ENCODE measurements at places on chromosomes 1 and 21.
A peak's percentile ranks its signal among the peaks of the same experiment; 100 is the strongest.

DNA sequence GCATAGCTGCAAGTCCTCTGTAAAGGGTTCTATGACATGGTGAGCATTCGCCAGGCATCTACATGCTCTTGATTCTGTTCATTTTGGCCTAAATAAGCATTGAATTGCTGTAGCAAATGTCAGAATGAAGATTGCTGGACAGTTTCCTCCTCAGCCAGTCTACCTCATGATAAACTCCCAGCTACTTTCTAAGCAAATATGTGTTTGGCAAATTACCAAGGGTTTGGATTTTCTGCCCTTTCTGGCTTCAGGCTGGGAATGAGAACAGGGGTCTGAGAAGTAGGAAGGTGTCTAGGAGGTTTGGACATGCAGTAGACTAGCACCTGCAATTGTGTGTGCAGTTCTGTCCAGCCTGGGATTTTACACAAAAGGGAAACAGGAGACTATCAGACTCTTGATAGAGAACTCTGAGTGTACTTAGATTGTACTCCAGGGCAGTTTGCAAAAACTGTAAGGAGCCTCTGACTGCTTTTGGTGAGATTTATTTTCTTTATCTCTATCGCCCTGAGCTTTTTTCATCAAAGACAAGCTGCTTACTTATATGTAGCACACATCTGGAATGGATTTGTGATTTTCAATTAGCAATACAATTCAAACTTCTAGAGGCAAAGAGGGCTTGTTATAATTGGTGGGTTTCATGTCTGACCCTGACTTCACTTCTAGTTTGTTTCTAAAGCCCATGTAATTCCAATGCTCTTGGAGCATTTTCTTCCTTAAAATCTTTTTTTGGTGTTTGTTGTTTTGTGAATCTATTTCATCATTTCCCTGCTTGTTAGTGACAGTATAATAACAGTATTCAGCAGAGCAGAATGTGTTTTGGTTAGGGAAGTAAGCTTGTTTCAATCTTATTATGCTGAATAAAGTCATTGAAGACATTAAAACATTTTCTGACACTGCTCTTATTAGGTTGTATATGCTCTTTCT lies 150.8 kb downstream of the VPS13D start:
- DNase-seq = no peak

- no peak for DNase-seq
Measured at GRCh38 chr1:55723001-55723400, 507.8 kb upstream of the USP24 start.

- DNase-seq = no peak
Measured at GRCh38 chr1:100343897-100344296, 8.4 kb upstream of the CDC14A start.

- DNase-seq = no peak
Measured at GRCh38 chr1:228136901-228137300, 3.2 kb upstream of the GUK1 start.

DNA sequence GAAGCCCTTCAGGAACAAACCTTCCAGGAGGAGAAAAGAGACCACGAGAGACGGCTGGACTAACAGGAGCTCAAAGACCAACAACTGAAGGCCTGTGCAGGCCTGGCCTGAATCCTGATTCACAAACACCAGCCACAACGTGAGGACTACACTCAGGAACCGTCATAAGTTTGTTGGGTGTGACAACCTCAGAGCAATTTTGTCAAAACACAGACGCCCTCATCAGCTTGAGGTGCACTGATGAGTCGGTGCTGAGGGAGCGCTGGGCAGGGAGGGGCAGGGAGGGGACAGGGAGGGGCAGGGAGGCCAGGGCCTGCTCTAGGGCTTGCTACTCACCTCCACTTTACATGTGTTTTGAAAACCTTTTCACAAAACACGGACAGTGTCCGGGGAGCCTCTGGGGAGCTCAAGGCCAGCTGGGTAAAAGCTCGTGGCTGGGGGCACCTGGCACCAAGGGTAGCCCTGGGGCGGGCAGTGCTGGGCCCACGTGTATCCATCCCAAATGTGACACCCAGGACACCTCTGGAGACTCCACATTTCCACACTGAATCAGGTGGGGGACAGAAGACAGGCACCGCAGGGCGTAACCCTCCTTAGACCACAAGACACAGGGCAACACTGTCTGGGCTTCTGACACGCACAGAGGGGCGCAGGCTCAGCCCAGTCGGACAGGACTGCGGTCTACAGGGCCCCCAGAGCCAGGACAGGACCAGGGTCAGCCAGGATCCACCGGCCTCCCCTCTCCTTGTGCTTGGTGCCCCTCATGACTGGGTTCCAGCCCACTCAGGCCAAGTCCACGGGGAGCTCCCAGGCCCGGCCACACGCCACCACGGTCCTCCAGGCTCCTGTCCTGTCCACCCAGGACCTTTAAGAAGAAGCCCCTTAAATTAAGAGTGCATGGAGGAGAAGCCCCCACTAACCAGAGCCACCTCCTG lies 16.5 kb downstream of the LSS start:
- DNase-seq = no peak

DNA sequence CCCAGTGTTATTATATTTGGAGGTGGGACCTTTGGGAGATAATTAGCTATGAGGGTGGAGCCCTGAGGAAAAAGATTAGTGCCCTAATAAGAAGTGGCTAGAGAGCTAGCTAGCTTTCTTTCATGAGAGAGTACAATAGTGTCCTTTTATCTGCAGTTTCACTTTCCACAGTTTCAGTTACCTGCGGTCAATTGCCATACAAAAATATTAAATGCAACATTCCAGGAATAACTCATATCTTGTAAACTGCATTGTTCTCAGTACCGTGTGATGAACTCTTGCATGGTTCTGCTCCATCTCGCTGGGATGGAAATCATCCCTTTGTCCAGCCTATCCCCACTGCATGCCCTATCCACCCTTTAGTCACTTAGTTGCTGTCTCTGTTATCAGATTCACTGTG lies 201.6 kb downstream of the RWDD3 start:
- DNase-seq = no peak

DNA sequence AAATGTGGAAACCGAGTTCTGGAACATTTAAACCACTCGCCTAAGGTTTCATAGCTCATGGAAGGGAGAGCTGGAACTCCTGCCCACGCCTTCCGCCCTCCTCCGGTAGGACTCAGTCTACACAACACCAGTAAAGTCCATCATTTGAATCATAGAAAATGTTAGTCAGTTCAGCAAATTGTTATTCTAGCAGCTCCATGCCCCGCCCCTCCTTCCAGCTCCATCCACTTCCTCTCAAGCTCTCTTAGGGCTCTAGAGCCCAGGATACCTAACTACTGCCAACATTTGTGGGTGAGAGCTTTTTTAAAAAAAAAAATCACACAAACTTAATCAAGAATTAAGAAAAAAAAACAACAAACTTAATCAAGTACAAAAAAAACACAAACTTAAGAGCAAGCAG lies 121.8 kb downstream of the TBX15 start:
- no peak for DNase-seq

- DNase-seq = no peak
Measured at GRCh38 chr1:168498159-168498631, 45.6 kb downstream of the XCL2 start.

- DNase-seq = peak; percentile 58
Measured at GRCh38 chr1:24955161-24955560, 25.1 kb upstream of the RUNX3 start.

- no peak for DNase-seq
Measured at GRCh38 chr1:27551170-27551952, 52.6 kb downstream of the AHDC1 start.

DNA sequence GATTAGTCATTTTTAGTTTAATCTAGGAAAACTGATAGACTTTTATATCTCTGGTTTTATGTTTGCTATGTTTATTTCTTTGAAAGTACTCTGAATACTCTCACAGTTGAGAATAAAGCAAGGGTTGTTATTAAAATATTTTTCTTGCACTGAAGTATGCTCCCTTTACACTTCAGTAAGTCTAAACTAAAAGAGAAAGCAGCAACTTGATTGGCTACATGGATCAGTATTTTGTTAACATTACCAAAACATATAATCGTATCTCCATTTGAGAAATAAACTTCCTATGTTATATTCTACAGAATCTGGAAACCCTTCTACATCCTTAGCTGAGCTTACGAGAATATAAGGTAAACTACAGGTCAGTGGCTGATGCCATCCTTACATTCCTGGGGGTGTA lies 149.5 kb upstream of the HP1BP3 start:
- DNase-seq = no peak

- no peak for DNase-seq
Measured at GRCh38 chr1:161978011-161978790, 45.5 kb downstream of the OLFML2B start.

DNA sequence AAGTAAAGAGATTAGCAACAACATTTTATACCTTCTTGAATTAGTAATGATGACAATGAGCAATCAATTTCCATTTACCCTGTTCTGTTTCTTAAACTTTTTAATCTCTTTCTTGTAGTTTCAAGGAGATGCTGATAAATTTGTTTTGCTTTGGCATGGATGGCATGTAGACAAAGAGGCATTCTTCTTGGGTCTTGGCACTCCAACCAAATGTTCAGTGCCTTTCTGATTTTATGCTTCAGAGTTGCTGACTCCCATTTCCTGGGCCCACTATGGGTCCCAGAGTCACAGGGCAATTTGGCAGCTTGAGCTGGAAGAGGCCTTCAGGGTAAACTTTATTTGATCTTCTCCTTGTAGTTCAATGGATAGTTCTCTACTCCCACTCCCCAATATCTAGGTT lies 42.1 kb upstream of the OSBPL9 start:
- DNase-seq = no peak

- no peak for DNase-seq
Measured at GRCh38 chr1:106969731-106970130, 86.7 kb upstream of the PRMT6 start.

DNA sequence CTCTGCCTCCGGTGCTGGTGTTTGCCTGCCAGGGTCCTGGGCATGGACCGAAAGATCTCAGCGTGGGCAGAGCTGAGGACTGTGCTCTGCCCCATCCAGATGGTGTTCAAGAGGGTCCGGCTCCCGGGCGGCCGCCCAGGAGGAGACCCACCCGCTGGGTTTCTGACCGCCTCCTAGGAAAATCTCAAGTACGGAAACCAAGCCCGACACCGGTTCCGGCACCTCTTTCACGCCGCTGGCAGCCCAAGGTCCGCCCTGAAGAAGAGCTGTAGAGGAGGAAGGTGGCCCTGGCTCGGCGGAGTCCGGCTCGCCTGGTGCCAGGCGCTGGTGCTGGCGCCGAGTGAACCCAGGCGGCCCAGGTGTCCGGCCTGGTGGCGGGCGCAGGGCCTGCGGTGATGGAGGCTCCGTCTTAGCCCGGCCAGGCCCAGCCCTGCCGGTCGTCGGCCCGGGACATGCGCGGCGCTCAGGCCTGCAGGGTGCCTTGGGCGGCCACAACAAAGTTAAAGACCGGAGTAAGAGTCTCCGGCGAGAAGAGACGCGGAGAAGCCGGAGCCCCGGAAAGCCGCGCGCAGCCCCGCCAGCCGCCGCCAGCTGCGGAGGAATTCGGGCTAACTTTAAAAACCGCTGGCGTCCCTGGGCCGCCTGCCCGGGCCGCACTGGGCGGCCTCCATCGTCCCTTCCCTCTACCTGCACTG lies 1.5 kb downstream of the GRIK3 start:
- DNase-seq = no peak

GRCh38 chr1:169457443-169457842 lies 28.3 kb downstream of the SLC19A2 start:
- no peak for DNase-seq

- DNase-seq = no peak
Measured at GRCh38 chr1:30417001-30417700, 306.2 kb downstream of the MATN1 start.

- no peak for DNase-seq
Measured at GRCh38 chr1:84719543-84720217, 29.4 kb upstream of the SSX2IP start.

DNA sequence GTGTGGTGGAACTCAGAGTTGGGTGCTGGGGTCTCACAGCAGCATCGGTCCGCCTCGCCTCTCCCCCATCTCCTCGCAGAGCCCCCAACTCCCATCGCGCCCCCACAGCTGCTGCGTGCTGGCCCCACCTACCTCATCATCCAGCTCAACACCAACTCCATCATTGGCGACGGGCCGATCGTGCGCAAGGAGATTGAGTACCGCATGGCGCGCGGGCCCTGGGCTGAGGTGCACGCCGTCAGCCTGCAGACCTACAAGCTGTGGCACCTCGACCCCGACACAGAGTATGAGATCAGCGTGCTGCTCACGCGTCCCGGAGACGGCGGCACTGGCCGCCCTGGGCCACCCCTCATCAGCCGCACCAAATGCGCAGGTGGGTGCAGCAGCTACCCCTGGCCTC lies 24.2 kb downstream of the PTPRU start:
- DNase-seq = no peak

DNA sequence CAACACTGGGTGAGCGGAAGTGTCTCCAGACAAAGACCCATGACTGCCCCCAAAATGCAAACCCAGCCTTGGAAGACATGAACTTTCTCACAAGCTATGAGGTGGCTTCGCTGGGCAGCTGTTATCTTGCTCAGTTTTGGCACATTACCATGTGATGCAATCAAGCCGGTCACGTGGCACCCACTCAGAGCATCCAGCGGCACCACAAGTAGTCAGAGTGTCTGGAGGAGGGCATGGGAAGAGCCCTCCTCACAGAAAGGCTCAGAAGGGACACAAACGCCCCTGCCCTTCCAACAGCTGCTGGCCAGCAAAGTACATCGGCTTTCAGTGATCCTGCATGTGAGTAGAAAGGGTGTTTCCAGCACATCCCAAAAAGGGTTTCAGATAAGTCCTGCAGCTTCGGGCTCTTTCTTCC lies 145.5 kb upstream of the IRF2BP2 start:
- no peak for DNase-seq

GRCh38 chr21:31008355-31008754 lies 29.9 kb downstream of the KRTAP19-8 start:
- no peak for DNase-seq

- DNase-seq = no peak
Measured at GRCh38 chr21:15195768-15196167, 131.0 kb upstream of the NRIP1 start.

DNA sequence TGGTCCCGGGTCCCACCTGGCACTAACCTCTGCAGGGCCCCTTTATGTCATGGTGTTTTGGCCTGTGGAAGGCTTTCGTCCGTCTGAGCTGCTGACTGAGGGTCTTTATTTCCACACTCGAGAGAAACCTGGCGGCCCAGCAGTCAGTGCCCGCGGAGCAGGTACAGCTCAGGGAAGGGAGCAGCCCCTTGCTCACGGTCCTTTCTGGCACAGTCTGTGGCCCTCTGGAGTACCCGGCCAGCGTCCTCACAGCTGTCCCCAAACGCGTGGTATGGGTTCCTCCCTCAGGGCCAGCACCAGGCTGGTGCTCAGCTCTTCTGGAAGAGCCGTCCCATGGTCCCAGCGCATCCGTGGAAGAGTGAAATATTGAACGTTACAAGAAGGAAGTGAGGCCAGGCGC lies 24.3 kb downstream of the SKI start:
- DNase-seq = no peak

DNA sequence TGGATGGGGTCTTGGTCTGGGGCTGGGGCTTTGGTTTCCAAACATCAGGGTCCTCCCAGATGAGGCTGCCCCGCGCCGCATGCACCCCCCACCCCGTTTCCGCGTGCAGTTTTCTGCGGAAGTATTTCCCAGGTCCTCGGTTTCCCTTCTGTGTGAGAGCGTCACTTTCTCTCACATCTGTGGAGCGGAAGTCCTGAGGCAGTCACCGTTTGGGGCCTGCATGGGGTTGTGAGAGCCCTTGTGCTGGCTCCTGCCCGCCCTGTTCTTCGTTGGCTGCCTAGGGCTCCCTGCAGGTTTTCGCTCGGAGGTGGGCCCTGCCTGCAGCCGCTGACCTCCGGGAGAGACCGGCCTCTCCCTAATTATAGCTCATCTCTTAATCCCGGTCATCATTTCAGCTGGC lies 88.0 kb downstream of the GALNT2 start:
- no peak for DNase-seq

GRCh38 chr1:189350983-189351616 lies 1126.6 kb downstream of the BRINP3 start:
- DNase-seq = no peak

- DNase-seq = no peak
Measured at GRCh38 chr1:19596065-19596713, 47.9 kb upstream of the NBL1 start.

All from stimulated activated CD4-positive, alpha-beta T cell treated with anti-CD3 and anti-CD28 coated beads, Interleukin-1b, Interleukin-23, amount 100 ng/mL, for 4 hours (primary cell).